ENCODE measurements at places on chromosomes 6 and 20. TPM values are rescaled to one million over a fixed set of nuclear protein-coding genes. Genes with fewer than 3 reads are reported as not detected.
A peak's percentile ranks its signal among the peaks of the same experiment; 100 is the strongest.

- DNase-seq: no peak
These were observed 82.3 kb upstream of the RIPOR2 start for GRCh38 chr6:25017932-25018567.

DNA sequence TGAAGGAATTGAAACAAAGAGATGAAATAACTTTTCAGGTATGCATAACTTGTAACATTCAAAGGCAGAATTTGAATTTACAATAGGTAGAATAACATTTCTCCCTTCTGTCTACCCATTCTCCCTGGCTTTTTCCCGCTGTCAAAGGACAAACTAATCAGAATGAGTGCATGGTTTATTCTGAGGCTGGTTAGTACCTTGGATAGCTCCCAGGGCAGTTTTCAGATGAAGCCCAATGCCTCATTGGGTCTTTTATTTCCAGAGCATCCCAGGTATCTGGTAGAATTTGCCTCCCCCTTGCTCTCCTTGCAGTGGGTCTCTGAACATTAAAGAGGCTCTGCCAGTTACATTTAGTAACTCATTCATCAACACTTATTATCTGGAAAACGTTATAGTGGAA is 665.5 kb downstream of the BCKDHB start:
- peak; percentile 0 for DNase-seq

EYA4 gene
- 0.58 TPM for total RNA-seq

OR2H1 gene
- total RNA-seq: not detected

BFSP1 gene
- total RNA-seq: 2.1 TPM

THEMIS gene
- not detected for total RNA-seq

GRCh38 chr6:170523256-170524171 is 29.6 kb downstream of the PSMB1 start:
- no peak for DNase-seq

LGSN gene
- total RNA-seq: not detected

- no peak for DNase-seq
These were observed 329.1 kb downstream of the LAMA2 start for GRCh38 chr6:129212081-129212480.

- no peak for DNase-seq
These were observed 196.4 kb upstream of the ZNF184 start for GRCh38 chr6:27669295-27669623.

DNA sequence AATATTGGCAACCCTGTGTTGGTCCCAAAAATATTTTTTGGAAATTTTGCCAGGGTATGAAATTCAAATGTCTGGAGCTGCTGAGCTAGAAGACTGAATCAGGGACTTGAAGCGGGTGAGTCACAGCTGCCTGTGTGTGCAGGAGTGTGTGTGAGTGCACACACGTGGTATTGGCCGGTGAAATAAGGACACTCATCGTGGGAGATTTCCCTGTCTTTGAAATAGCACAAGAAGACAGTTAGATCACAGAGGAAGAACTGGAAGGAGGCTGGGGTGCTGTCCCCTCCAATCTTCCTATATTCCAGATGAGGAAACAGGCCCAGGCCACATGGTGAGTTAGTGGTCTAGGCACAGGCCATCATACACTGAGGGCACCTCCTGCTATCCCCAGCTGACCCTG is 123.8 kb upstream of the MLN start:
- DNase-seq: peak; percentile 38

GRCh38 chr6:135158397-135158796 is 22.7 kb upstream of the MYB start:
- DNase-seq: no peak

SRSF12 gene
- total RNA-seq: 8.3 TPM

GRCh38 chr6:56724455-56724854 is 81.8 kb upstream of the DST start:
- DNase-seq: no peak

MYLK2 gene
- total RNA-seq: 1.8 TPM
